ENCODE measurements at places on chromosomes 2 and 18.

- DNase-seq = no peak
Observed at GRCh38 chr2:198945496-198945895, 512.2 kb downstream of the SATB2 start.

DNA sequence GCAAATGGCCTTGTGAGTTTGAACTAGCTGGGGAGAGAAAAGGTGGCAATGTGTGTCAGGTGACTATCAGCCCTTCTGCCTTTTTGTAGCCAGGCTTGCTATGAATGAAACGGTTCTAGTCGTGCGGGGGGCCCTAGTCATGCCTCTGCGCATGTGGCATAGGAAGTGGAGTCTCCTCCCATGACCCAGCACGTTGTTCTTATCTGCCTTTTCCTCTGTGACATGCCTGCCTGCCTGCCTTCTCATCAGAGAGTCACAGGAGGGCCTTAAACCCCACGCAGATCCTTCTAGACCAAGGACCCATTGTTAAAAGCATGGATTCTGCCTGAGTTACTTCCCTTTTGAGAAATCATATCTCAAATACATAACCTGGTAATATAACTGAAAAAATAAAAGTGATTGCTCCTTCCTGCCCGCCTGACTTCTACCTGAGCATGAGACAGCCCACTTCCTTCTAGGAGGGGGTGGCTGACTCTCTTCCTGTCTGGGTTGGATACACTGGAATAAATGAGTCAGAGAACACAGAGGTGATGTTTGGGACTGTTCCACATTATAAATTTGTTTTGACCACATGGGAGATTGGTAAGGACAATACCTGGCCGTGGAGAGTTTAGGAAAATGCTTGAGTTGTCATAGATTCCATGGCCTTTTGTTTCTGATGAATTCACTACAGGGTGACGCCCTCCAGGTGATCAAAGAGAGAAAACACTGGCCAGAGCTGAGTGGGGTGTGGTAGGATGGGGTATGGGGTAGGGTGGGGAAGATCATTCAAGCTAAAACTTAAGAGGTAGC, 49.8 kb downstream of the FBLN7 start:
- peak; percentile 82 for DNase-seq

- no peak for DNase-seq
Observed at GRCh38 chr2:233209533-233210171, 41.8 kb upstream of the ATG16L1 start.

- DNase-seq = no peak
Observed at GRCh38 chr2:105712981-105713596, 31.6 kb upstream of the NCK2 start.

DNA sequence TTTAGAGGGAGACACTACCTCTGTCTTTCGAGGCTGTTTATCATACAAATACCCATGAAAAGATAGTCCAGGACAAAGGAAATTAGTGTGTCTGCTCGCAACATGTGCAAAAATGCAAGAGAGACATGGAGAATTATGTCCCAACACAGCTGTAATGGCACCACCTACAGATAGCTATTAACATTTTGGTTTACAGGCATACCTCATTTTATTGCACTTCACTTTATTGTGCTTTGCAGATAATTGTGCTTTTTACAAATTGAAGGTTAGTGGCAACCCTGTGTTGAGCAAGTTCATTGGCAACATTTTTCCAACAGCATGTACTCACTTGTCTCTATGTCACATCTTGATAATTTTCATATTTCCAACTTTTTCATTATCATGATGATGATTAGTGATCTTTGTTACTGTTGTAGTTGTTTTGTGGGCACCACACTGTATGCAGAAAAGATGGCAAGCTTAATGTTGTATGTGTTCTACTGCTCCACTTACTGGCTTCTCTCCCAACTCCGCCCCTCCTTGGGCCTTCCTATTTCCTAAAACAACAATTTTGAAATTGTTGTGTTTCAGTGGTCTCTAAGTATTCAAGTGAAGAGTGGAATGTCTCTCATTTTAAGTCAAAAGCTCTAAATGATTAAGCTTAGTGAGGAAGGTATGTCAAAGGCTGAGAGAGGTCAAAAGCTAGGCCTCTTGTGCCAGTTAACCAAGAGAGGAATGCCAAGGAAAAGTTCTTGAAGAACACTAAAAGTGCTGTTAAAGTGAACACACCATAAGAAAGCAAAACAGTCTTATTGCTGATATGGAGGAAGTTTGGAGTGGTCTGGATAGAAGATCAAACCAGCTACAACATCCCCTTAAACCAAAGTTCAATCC, 52.0 kb downstream of the ANKRD12 start:
- no peak for DNase-seq

DNA sequence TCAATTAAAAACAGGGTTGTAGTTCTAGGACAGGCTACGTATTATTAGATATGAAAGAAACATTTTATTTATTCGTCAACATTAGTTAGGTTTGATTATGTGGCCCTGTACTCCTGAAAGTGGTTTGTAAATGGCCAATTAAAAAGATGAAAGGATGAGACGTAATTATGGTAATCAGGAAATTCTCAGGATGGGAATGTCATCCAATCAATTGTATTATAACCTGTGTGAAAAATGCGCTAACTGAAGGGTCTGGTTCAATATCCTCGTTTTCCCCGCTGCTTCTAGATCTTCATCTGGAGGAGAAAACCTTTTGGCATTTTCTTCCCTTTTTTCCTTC, 5.6 kb upstream of the C18orf32 start:
- no peak for DNase-seq

DNA sequence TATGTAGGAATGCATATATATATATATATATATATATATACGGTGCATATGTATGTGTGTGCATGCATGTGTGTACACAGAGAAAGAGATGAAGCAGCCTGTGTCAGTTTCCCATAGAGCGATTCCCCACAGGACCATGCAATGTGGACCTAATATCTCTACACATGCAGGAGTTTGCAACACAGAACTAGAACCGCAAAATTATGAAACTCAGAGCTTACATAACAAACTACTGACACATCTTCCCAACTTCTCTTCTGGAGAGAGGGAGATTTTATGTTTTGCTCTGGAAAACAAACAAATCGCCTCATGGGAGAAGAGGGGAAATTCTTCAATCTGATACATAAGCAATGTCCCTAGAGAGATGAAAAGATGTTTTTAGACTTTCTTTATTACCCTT, 377.2 kb downstream of the LRATD1 start:
- DNase-seq = no peak

DNA sequence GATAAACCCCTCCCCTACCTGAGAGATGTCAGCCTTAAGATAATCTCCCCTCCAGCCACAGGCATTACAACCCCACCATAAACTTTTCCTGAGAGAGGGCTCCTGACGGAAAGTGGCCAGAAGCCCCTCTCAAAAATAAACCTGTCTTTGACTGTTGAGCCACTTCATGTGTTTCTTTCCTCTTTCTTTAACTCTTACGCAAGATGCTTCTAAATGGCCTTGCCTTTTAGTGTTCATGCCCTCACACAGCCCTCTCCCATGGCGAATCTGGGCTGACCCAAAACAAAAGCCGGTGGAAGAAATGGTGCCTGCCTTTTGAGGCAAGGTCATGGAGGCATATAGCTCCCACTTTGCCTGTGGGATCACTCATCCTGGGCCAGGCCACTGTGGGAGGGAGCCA, 54.4 kb downstream of the NAPG start:
- no peak for DNase-seq

DNA sequence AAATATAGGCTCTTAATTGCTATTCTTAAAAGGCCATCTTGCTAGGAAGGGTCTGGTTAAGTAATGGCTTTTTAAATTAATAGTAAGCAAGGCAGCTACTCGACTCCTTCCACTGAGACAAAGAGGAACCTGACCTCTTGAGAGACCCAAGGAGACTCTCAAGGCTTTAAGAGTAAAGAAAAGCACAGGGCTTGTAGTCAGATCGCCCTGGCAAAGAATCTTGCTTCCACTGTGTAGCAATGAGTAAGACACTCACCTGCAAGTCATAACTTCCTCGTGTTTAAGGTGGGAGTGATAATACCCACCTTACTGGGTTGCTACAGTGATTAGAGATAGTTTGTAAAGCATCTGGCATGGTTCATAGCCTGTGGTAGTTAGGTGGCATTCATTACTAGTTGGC, 274.5 kb downstream of the TSN start:
- DNase-seq = no peak

DNA sequence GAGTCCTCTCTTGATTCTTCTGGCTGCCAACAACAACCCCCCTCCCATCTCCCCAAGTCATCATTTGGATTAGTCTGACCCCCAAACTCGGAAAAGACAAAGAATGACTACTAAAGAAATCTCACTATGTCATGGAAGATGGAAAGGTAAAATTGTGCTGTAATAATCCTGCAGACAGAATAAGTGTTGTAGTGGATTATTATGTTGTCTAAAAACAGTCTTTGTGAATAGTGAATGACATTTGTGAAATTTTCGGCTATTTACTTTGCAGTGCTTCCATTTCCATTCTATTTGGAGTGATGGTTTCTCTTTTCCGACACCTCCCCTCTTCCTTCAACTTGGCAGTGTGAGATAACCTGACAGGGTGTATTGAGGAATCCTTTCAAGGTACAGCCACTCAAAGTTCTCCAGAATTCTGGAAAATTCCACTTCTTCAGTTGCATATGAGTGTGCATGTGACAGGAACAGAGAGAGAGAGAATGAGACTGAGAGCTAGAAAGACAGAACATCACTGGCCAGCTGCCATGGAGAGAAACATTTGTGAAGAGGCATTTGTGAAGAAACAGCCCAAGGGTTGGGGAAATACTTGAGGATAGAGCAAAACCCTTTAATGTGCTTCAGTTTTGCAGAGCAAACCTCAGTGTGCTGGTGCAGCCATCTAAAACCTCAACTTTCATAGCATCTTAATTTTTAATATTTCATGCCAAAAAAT, 141.9 kb upstream of the DLX2 start:
- no peak for DNase-seq

GRCh38 chr18:49668574-49669275, 106.9 kb downstream of the LIPG start:
- DNase-seq = no peak

DNA sequence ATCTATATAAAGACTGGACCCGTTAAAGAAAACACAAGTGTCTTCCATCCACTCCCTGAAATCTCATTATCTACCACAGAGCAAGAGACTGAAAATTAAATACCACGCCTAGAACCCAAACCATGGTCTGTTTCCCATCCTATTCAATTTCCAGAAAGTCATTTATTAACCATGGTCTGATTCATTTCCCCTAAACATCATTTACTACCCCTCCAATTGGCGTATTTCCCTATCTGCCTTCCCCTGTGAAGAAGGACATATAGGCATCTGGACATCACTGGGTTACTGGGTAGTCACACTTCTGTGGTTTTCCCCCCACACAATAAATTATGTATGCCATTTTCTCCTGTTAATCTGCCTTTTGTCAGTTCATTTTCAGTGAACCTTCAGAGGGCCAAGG, 30.8 kb downstream of the CCDC93 start:
- no peak for DNase-seq

DNA sequence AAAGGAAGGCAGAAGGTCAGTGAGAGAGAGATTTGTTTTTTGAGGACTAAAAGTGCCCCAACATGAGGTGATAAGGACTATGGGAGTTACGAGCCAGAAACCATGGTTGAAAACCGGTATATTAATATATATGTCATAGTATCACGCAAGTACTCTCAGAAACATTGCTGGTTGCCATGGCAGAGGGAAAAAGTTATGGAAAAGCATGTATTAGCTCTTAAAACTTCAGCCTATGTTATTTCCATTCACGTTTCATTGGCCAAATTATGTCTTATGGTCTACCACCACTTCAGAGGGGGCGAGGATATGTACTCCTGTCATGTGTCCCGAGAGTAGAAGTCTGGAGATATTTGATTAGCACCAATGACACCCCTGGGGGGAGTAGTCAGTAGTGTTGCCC, 125.9 kb downstream of the LTBP1 start:
- DNase-seq = no peak

DNA sequence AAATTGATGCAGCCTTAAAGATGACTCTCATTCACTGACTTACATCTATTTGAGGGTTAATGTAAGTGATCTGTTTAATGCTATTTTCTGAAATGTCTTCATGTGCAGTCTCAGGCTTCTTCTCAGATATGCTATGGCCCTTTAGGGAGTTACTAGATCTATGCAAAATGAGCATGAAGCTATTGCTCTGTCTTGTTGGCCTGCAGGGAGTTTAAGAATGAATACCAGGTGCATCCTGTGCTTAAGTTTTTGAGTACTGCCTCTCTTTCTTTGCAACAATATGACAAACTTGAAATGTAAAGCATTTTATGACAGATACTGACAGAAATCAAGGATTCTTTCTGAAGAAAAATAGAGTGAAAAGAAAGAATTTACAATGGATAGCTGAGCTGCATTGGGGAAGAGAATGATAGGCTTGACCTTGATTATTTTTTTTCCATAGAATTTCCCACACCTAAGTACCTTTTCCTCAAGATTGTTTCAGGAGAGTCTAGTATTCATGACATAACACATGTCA, 1058.3 kb upstream of the TMEFF2 start:
- DNase-seq = no peak

GRCh38 chr18:55458456-55459203, 129.4 kb downstream of the TCF4 start:
- no peak for DNase-seq
